AG08395 (cell line): ENCODE measurements at places on chromosomes 6 and 20.
A peak's percentile ranks its signal among the peaks of the same experiment; 100 is the strongest.

- no peak for DNase-seq
Observed at GRCh38 chr6:106216527-106216926, 109.0 kb downstream of the ATG5 start.

- no peak for DNase-seq
Observed at GRCh38 chr6:144745439-144745838, 460.3 kb downstream of the UTRN start.

- DNase-seq = peak; percentile 84
Observed at GRCh38 chr6:158220786-158221442, 52.8 kb downstream of the GTF2H5 start.

- no peak for DNase-seq
Observed at GRCh38 chr20:57164872-57165271, 101.6 kb downstream of the BMP7 start.

- DNase-seq = no peak
Observed at GRCh38 chr20:18650224-18650623, 62.4 kb downstream of the DTD1 start.

DNA sequence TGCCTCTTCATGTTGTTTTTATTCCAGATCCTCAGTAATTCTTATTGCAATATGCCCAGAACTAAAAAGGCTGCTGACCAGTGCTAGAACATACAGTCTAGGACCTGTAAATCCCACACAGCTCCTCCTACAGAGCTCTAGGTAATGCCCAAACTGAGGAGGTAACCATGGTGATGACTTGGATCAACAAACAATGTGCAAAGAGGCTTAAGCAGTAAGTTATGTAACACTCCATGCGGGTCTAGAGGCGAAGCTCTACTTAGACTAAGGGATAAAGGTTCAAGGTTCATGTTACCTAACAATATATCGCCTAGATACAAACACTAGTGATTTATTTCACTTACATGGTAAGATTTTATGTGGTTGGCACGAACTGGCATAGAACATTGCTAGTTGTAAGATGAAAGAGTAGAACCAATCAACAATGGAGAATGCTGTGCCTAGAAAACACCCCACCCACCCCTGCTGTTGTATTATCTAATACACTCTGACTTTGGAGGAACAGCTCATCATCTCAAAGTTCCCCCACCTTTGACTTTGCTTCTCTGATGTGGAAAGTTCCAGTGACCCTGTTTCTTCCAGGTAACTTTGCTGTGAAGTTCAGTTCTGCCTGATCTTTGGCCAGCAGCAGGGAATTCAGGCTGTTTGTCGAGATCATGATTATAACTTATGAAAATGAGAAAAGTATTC lies 242.4 kb downstream of the ALDH8A1 start:
- DNase-seq = no peak

- DNase-seq = no peak
Observed at GRCh38 chr20:8404912-8405635, 273.0 kb downstream of the PLCB1 start.

DNA sequence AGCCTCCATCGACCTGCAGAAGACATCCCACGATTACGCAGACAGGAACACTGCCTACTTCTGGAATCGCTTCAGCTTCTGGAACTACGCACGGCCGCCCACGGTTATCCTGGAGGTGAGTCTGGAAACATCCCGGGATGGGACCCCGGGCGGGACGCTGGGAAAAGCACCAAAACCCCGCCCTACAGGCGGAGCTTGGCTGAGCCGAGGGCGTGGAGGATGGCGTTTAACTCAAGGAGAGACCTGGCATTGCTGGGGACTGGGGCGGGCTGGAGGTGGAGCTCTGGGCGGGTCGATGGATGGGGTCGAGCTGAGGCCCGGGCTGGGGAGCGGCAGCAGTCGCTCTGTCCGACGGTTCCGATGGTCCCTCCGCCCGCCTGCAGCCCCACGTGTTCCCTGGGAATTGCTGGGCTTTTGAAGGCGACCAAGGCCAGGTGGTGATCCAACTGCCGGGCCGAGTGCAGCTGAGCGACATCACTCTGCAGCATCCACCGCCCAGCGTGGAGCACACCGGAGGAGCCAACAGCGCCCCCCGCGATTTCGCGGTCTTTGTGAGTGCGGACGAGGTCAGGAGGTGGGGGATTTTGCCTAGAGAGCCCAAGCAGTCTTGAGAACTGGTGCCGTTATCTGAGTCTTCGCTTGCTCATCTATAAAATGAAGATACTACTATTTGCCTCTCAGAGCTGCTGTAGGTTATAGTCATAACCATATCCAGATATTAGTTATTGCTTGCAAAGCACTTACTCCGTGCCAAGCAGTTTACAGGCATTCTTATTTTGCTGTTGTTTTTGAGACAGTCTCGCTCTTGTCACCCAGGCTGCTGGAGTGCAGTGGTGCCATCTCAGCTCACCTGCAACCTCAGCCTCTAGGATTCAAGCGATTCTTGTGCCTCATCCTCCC lies 3.8 kb downstream of the SPAG4 start:
- peak; percentile 79 for DNase-seq

DNA sequence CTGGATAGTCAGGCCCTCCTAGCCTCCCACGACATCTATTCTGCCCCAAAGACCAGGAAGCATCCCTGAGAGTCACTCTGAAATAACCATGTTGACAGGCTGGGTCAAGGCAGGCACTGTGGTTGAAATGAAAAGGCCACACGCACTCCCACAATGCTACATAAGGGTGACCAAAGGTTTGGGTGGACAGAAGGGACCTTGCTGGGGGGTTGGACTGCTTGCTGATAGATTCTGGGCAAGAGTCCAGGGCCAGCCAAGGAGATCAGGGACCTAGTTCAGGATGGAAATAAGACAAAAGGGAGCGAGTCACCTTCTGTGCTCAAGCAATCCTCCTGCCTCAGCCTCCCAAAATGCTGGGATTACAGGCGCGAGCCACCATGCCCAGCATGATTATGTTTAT lies 32.5 kb upstream of the DSN1 start:
- DNase-seq = no peak

GRCh38 chr6:133768656-133769295 lies 120.1 kb upstream of the TCF21 start:
- DNase-seq = no peak

- DNase-seq = no peak
Observed at GRCh38 chr6:106115286-106115685, 29.1 kb downstream of the PRDM1 start.

GRCh38 chr6:158067436-158068015 lies 85.9 kb downstream of the SYNJ2 start:
- DNase-seq = no peak

GRCh38 chr6:9621276-9621675 lies 793.6 kb downstream of the TFAP2A start:
- DNase-seq = peak; percentile 6

DNA sequence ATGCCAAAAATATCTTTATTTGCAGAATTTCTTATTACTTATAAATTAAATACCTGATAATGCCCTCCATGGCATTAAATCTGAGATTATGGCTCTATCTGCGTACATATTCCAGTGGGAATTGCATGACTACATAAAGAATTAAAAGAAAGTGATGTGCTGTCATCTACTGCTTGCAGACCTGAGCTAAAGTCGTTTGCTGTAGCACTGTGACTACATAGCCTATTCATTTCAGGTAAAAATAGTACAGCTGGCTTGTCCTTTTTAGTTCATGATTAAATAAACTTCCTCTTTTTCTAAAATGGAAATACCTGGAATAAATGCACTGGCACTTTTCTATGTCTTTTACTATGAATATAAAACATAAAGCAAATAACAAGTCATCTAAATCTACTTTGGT lies 78.1 kb downstream of the CGA start:
- no peak for DNase-seq

DNA sequence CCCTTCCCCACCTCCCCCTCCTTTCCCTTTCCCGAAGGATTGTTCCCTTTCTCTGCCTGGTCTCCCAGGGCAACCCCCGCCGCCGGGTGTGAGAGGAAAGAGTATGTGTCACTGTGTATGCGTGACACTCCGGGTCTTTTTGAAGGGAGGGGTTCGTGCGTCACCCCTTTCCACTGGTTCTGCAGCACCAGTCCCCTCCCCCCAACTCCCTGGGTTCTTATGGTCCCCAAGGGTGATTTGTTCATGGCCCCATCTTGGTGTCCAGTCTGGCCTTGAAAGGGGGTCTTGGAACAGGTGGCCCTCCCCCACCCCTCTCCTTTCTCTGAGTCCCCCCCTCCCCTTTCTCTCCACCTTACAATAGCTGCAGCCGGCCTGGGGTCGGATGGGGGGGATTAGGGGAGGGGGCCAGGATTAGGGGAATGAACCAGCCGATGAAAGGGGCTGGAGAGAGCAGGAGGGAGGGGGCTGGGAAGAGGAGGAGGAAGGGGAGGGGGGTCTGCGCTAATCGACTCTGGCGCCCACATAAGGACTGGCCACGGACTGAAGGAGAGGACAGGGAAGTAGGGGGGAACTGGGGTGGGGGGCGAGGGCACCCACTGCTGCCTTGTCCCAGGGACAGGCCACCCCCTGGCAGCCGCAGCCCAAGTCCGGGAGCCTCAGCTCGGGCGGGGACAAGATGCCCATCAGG lies 1.3 kb upstream of the RING1 start:
- peak; percentile 78 for DNase-seq

GRCh38 chr6:164142322-164142721 lies 727.8 kb downstream of the QKI start:
- DNase-seq = no peak

DNA sequence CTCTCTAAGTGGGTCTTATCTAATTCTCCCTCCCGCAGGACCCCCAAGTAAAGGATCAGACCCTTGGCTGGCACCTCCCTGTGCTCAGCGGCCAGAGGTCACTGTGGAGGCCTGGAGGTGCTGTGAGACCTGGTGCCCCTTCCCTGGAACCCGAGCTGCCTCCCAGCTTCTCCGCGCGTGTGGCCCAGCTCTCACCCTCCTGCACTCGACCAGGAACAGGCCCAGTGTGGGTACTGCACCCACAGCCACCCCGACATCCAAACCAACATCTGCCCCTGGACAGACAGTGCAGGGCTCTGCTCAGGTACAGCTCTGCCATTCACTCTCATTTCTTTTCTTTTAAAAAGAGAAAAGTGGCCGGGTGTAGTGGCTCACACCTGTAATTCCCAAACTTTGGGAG lies 42.4 kb downstream of the TMEM242 start:
- DNase-seq = no peak

- no peak for DNase-seq
Observed at GRCh38 chr6:99412065-99412464, 13.0 kb downstream of the PNISR start.

- DNase-seq = no peak
Observed at GRCh38 chr6:52981222-52981900, 13.7 kb downstream of the GSTA4 start.

GRCh38 chr20:18138639-18139583 lies 1.2 kb downstream of the KAT14 start:
- no peak for DNase-seq

- no peak for DNase-seq
Observed at GRCh38 chr6:44935693-44936300, 392.3 kb upstream of the RUNX2 start.

GRCh38 chr6:43669922-43670622 lies 17.5 kb downstream of the MRPS18A start:
- DNase-seq = no peak

GRCh38 chr6:255751-256083 lies 36.6 kb upstream of the DUSP22 start:
- no peak for DNase-seq

DNA sequence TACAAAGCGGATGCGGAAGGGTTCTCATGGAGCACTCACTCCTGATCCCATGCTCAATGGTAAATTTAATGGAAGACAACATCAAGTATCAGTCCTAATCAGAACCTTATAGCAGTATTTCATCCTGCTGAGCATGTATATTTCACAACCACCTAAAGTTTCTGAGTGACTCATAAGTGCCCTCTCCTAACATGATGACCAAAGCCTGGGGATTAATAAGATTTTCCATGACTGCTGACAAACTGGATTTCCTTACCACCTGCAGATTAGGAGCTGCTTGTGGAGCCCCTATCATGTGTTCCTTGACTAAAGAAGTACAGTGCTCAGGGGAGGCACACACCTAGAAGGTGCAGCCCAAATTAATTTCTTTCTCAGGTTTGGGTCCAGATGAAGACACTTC lies 112.8 kb downstream of the INSM1 start:
- peak; percentile 77 for DNase-seq

GRCh38 chr20:53079828-53080686 lies 107.9 kb downstream of the TSHZ2 start:
- no peak for DNase-seq

DNA sequence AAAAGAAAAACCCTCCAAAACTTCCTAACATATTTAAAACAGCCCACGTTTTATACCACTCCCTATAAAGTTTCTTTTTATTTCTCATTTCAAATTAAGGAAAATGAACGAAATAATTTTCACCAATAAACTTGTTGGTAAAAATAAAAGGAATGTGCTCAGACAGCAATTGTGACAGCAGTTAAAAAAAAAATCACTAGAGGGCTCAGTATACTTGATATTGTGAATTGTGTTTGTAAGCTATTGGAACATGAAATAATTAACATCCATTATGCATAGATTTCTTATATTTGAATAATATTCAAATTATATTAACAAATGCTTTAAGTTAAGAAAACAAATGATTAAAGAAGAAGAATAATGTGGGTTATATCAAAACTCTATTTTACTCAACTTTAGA lies 105.5 kb downstream of the ASCC3 start:
- DNase-seq = no peak

DNA sequence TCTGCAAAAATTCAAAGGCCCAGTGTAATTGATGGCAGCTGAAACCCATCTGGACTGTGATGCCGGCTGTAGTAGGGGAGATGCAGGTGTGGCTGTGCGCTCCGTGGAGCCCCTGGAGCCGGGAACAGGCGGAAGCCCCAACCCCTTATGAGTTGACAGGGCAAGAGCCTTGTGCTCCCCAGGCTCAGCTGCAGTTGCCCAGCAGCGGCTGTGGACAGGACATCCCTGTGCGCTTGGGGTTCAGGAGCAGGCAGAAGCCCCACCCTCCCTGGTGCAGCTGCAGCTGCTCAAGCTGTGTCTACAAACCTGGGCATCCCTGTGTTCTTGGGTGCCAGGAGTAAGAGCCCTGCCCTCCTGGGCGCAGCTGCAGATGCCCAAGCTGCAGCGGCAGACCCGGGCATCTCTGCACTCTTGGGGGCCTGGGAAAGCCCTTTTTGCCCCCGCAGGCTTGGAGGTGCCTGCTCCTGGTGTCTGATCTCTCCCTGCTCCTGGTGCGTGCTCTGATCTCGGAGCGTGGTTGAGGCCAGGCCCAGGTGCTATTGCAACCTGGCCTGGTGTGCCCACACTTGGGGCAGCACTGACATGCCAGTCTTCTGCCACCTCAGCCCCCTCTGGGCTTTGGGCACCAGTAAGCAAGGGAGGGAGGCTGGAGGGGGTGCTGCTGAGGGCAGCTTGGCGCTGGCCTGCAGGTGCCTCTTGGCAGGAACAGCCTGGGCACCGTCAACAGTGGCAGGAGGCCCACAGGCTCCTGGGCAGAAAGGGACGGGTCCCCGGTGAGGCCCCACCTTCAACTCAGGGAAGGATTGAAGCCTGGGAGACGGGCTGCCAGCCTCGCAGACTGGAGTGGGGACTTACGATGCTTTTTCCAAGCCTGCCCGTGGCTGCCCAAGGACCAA lies 30.3 kb downstream of the OR2J2 start:
- no peak for DNase-seq

DNA sequence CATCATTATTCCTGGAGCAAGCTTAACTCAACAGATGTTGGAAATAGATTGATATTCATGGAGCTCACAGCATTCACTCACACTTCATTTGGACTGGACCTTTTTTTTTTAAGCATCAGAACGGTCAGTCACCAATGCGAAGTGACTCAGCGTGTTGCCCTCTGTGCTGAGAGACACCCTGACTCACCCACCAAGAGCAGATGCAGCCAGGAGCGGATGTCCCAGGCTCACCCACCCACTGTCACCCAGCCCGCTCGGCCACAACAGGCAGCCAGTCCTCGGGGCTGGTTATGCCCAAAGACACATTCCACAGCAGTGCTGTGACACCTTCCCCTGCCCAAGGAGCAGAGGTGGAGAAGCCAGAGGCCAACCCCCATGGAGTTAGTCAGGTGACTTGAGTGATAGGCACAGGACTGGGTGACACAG lies 15.7 kb downstream of the RNASET2 start:
- peak; percentile 16 for DNase-seq
